ENCODE measurements at places on chromosomes 12 and 14. TPM values are rescaled to one million over a fixed set of nuclear protein-coding genes. Genes with fewer than 3 reads are reported as not detected.

GRCh38 chr12:32091696-32092095 lies 15.0 kb upstream of the BICD1 start:
- no peak for DNase-seq

DNA sequence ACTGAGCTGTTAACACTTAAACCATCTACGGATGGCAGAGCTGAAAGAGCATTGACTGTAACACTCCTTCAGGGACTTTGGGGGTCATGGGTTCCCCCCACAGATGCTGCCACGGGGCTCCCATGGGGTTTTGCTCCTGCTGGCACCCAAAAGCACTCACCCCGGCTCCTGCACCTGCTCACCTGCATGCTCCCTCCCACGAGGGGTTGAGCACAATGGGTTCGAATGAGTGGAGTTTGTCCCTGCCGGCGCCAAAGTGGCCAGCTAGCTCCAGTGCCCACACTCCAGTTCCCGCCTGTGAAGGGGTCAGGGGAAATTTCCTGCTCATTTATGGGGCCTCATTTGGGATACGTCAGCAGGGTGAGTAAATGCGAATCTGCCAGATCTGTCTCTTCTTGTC lies 40.7 kb downstream of the TNFAIP2 start:
- no peak for DNase-seq

DNA sequence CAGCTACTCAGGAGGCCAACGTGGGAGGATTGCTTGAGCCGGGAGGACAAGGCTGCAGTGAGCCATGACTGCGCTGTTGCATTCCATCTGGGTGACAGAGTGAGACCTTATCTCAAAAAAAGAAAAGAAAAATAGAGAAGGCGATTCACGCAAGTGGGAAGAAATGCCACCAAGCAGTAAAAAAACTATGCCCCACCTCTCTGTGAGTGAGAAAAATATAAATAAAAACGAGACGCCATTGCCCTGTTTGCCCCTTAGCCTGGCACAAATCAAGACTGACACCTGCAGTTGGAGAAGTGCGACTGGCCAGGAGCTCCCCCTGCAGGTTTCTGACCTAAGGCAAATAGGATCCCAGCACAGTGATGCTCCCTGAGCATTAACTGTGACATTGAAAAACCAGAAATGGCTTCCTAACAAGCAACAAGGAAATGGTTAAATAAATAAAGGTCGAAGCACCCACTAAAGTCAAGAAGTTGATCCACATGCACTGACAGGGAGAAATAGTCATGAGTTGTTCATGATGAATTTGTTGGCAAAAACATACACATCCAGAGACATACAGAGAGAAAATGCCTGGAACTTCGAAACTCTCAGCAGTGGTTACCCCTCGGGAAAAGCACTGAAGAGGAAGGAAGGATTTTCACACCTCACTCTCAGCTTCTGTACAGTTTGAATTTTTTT lies 21.1 kb downstream of the GSC start:
- peak; percentile 29 for DNase-seq

The GALNT9 gene
- total RNA-seq: 0.12 TPM

The OR6C74 gene
- total RNA-seq: not detected
